ENCODE measurements at places on chromosomes 3 and 15.
A peak's percentile ranks its signal among the peaks of the same experiment; 100 is the strongest.

- DNase-seq, result no peak
These were observed 213.7 kb downstream of the PDCD6IP start for GRCh38 chr3:34012102-34012461.

GRCh38 chr15:50873935-50874361 is 34.5 kb upstream of the AP4E1 start:
- DNase-seq, result no peak

- DNase-seq, result no peak
These were observed 37.4 kb upstream of the SNRK start for GRCh38 chr3:43248973-43249372.

DNA sequence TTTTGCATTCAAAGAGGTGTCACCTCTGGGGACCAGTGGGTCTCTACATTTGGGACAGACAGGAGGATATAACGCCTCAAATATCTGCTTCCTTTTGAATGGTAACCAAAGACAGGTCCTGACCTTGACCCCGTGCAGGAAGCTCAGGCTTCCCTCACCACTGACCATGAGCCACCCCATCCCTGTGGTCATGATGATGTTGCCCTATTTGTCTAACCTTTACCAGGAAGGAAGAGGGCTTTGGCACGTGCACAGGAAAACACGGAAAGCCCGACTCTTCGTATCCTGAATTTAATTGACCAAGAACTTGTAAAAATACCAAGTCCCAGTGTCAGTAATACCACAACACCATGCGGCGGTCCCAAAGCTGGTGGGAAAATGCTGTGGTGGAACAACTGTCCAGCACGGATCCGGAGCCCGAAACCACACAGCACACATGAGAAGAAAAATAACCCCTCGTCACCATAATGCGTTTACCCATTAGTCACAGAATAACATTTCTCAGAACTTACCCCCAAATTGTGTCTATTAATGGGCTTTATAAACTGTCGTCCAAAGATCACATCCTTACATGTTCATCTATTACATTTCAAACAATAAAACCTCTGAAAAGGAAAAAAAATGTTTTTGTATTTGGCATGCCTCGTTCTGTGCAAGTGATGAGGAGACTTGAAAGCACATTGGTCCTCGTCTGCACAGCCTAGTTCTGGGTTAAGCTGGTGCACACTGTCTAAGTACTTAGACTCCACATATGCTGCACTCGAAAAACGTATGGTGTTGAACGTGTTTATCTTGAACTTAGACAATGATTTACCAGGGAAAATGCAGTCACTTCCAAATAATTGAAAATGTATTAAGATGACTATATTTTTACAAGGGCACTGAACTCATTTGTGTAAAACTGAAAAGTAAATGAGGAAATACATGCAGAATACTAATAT is 118.9 kb upstream of the IGF1R start:
- no peak for DNase-seq

- peak; percentile 2 for DNase-seq
These were observed 317.8 kb upstream of the C2CD4B start for GRCh38 chr15:62482785-62483429.

GRCh38 chr3:105139881-105140560 is 226.7 kb upstream of the ALCAM start:
- DNase-seq, result no peak

GRCh38 chr3:194212845-194213331 is 76.9 kb downstream of the HES1 start:
- DNase-seq, result no peak

DNA sequence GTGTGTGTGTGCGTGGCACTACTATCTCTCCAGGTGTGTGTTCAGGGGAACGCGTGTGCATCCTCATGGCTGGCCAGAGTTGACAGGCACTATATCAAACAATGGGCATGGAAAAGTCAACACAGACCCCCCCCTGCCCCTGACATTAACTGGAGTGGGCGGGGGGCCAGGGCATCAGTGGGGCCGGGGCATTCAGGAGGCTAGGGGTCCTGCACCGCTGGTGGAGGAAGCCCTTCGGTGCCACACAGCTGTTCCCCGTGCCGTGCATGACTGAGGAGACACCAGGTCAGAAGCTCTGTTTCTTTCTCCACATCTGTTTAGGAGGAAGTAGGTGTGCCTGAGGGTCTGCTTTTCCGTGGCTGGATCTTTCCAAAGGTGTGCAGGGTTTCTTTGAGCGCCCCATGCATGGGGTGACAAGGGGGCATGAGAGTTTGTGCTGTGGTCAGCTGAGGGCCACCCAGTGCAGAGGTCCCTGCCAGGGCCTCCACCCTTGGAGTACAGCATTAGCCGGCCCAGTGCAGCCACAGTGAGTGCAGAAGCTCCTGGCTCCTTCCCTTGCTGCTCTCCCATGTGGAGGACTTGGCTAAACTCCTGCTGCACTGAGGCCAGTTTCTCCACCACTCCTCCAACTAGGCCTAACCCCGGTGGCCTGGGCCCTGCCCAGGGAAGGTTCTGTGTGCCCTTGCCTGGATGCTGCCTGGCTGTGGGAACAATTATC is 7.5 kb downstream of the C3orf22 start:
- DNase-seq, result no peak

GRCh38 chr15:79956354-79956939 is 14.5 kb downstream of the BCL2A1 start:
- no peak for DNase-seq

GRCh38 chr3:43857361-43858293 is 166.9 kb downstream of the ABHD5 start:
- DNase-seq, result no peak

GRCh38 chr3:141452045-141452444 is 34.8 kb upstream of the RASA2 start:
- DNase-seq, result no peak

DNA sequence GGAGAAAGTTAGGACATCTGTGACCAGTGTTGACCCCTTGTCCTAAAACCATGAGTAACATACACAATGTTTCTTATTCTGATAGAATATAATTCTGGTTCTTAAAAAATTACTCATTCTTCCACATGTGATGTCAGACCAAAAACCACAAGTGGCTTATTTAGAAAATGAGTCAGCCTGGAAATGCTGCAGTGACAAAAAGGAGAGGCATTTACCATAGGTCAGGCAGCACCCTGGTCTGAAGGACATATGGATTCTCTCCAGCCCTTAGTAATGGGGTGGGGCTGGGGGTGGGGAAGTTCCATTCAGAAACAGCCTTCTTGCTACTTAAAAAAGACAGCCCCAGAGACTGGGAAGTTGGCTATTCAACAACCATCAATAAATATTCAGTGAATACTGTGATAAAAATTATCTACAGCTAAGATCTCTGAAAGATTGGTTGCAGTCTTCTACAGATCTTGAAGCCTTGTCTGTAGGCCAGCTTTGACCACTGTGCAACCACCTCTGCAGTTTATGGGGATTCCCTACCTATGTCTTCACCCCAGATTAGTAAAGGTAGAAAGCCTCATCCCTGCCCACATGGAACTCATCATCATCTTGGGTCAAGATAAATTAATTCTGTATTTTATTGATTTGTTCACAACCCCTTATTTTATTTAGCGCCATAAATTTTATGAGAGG is 34.9 kb upstream of the TIMP4 start:
- DNase-seq, result no peak

- DNase-seq, result no peak
These were observed 18.4 kb upstream of the NEK10 start for GRCh38 chr3:27387625-27388024.

GRCh38 chr15:42402455-42403205 is 43.3 kb downstream of the CAPN3 start:
- no peak for DNase-seq

DNA sequence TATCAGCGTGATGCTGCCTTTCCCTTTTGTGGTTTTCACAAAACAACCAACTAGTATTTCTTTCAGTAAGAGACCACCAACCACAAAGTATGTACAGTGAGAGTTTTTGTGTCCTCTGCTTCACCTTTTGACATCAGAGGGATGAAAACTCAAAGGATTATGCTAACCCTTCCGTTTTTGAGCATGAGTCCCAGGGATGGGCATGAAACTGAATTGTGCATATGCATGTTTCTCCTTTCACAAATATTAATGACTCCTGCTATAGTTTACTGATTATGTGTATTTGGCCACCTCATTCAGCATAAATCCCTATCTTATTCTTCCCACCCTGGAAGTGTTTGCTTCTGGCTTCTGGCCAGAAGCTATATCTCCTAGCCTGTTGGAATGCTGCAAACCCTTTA is 59.2 kb downstream of the RSRC1 start:
- DNase-seq, result no peak

DNA sequence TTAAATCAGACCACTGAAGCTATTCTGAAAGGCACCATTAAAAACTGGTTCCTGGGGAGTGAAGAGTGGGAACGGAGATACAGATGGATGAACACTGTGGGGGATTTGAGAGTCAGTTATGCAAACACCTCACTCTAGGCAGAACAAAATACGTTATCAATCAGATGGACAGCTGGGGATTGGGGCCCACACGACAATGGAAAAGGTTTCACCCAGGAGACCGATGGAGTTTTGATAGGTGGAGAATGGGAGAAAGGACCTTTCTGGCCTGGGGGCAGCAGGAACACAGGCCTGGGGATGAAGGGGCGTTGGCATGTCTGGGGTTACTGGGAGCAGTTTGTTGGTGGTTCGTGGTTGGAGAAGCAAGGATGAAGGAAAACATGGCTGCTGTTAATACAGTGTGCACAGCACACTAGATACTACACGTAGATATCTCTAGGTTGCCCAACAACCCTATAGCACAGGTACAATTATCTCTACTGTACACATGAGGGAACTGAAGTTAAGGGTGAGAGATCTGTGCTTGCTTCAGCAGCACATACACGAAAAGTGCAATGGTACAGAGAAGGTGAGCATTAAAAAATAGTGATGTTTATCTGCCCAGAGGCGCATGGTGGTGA is 16.5 kb downstream of the ST6GAL1 start:
- no peak for DNase-seq

DNA sequence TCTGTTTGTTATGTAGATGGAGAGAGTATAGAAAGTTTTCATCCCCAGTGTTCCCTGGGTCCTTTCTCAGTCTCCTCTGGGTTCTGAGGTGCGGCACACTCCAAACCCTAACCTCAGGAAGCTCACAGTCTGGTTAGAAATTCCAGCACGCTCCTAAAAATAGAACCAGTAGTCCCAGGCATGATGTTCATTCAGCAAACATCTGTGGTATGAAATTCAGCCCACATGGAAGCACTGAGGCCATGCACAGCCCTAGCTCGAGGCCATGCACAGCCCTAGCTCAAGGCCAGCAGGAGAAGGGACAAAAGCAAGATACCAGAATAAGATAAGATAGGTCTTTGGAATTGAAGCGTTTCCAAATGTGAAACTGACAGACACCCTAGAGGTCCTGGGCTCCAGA is 82.3 kb upstream of the OXTR start:
- no peak for DNase-seq

GRCh38 chr3:64675687-64676247 is 12.0 kb downstream of the ADAMTS9 start:
- no peak for DNase-seq

DNA sequence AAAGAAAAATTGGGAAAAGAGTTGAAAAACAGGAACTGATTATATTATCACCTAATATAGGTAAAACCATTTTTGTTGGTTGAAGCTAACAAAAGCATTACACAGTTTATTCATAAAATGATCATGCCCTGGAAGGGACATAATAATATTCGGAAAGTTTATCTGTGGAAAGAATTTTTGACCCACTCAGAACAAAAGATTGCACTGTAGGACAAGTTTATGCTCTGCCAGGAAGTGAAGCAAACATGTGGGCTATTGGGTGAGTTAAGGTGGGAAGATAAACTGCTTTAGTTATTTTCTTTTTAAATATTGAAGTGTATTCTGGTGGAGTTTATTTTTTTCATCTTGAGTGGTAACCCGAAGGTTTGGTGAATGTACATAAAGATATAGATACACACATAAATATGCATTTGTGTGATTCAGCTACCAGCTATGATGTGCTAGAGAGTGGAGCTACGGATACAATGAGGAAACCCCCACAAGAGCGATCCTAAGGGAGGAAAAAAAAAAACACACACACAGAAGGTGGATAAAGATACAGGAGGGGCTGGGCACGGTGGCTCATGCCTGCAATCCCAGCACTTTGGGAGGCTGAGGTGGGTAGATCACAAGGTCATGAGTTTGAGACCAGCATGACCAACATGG is 506.4 kb upstream of the THBS1 start:
- DNase-seq, result no peak

DNA sequence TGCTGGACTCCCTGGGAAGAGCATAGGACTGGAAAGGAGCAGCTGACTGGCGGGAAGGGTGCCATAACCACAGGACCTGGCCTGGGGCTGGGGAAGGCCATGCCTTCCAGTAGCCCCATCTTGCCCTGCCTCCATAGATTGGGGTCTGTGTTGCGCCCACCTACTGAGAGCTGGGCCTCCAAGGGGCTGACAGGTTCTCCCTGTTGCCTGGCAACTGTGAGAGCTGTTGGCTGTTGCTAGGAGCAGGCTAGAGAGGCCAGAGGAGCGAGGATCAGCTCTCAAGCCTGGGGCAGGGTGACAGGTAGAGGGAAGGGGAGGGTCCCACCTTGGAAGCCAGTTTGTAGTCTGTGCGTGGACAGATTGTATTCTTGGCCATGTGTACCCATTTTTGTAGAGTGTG is 2.8 kb upstream of the GNAI2 start:
- DNase-seq, result no peak

GRCh38 chr3:127214975-127215374 is 22.0 kb downstream of the PRR23E start:
- no peak for DNase-seq

GRCh38 chr3:195020921-195021320 is 250.0 kb downstream of the XXYLT1 start:
- DNase-seq, result no peak

DNA sequence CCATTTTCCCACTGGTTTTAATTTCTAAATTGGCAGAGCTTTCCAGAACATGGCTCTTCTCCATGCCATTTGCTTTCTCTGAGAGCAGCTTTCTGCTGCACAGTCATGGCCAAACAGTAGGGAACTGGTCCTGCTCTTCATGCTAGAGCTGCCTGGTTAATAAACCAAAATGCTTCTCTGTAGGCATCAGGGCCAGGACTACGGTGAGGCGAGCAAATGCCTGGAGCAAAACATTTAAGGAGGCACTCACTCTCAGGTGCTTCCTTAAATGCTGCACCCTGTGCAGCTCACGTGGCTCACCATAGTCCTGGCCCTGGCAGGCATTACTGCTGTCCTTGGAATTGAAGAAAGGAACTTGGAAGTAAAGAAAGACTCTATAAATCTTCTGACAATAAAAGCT is 48.5 kb upstream of the PPP2R3A start:
- no peak for DNase-seq

DNA sequence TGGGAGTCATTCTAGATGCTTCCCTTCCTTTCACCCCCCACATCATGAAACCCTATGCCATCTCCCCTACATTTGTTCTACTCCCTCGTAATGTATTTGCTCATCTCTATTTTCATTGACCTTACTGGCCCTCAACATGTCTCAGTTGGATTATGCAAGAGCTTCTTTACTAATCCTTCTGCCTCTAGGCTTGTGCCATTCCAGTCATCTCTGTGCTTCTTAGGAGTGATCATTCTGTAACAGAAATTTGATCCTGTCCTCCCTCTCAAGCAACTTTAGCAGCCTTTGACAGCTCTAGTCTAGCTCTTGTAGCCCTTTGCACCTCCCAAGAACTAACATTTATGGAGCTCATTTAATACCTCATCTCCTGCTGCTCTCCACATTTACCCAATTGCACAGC is 64.7 kb downstream of the ISL2 start:
- no peak for DNase-seq

Data from activated T-cell treated with anti-CD3 and anti-CD28 coated beads for 48 hours (primary cell).